Non-pigmented ciliary epithelial cell (primary cell): ENCODE measurements at places on chromosomes 16 and 17.

GRCh38 chr16:4358831-4359561 is 7.9 kb upstream of the PAM16 start:
- no peak for DNase-seq

DNA sequence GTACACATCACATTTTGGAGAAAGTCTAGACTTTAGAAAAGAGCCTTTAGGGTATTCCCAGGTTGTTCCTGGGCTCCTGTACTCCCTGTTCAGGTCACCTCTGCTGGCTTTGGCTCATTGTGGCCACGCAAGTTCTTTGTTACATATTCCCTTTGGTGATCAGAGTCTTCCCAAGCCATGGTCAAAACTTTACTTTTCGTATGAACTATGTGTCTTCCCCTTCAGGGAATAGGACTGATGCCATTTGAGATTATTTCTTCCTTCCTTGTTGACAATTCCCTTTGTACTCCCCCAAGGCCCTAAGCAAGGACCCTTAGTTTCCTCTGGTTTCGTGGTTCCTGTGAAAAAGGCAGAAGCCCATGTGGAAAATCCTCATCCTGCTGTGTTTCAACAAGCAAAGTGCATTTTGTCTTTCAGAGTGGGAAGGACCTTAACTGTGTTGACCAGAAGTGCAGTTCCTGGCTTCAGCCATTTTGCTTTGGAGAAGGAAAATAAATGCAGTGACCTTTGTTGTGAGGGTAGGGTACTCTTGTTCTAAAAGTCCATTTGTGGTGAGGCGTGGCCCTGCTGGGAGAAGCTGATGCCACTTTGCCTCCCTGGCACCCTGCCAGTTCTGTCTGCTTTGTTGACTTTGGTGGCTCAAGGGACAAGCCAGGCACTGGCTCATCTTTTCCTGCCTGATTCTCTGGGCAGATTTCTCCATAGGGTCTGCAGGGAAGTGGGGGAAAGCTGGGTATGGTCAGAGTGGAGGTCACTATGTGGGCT is 55.1 kb downstream of the ZNRF1 start:
- DNase-seq = no peak

GRCh38 chr16:85028685-85029407 is 1.3 kb downstream of the KIAA0513 start:
- no peak for DNase-seq

- DNase-seq = no peak
Observed at GRCh38 chr17:28072936-28073533, 30.6 kb downstream of the NLK start.

DNA sequence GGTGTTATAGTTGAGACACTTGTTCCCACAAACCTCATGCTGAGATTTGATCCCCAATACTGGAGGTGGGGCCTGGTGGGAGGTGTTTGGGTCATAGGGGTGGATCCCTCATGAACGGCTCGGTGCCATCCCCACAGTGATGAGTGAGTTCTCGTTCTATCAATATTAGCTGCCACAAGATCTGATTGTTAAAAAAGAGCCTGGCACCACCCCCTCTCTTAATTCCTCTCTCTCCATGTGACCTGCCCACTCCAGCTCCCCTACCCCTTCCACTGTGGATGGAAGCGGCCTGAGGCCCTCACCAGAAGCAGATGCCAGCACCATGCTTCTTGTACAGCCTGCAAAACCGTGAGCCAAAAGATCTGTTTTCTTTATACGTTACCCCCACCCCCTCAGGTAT is 31.2 kb downstream of the TRIM16 start:
- no peak for DNase-seq

- no peak for DNase-seq
Observed at GRCh38 chr16:54136276-54136625, 150.3 kb downstream of the IRX3 start.

- DNase-seq = no peak
Observed at GRCh38 chr17:61223725-61224124, 175.9 kb upstream of the TBX2 start.

DNA sequence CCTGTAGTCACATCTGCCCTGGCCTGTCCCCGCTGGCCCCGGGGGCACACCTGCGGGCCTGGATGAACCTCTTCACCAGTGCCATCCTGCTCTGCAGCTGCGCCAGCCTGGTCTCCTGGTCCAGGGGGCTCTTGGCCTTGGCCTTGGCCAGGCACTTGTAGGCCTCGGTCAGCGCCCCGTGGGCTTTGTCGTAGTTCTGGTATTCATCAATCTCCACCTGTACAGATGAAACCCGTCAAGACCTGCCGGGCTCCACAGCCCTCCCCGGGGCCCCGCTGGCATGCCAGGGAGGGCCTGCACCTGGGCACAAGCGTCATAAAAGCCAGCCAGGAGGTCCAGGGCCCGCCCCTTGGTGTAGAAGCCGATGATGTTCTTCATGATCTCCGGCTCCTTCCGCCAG is 13.6 kb upstream of the TMEM204 start:
- no peak for DNase-seq

DNA sequence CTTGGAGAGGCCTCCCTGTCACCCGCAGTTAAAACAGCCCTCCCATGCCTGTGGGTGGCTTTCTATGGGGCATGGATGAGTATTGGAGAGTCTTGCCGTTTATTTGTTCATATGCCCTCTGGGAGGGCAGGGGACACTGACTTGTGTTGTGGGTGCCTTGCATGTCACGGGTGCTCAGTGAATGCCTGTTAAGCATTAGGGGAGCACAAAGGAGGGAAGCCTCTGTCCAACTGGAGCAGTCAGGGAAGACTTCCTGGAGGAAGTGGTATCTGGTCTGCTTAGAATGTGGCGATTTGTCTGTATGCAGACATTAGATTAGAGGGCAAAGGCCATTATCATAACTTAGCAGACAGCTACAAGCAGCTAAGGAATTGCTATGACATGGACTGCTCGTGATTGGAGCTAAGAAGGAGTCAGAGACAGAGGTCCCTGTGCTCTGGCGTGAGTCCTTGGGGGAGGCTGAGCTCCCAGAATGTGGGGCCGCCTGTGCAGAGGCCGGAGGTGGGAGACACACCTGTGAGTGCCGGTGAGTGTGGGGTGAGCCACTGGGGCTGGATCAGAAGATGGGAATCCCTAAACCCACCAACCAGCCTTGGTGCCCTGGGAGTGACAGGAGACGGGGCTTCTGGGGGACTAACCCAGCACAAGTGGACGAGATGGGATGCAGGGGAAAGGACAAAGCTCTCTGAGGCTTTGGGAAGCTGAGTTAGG is 286.1 kb downstream of the SEC14L1 start:
- DNase-seq = no peak

DNA sequence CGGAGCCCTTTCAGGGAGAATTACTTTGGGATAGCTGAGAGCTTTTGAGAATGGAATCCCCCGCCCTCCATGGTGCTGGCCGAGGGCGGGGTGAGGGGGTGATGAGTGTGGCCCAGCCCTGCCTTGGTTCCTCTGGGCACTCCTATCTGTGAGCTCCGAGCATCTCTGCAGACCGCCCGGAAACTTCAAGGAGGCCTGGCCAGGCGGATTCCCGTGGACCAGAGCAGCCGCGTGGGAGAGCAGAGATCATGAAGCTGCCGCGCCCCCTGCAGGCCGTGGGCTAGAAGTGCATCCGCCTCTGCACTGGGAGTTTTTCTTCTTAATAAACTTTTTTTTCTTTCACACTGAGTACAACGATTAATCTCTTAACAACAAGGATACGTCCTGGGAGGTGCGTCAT is 392.9 kb upstream of the EEF2KMT start:
- no peak for DNase-seq

DNA sequence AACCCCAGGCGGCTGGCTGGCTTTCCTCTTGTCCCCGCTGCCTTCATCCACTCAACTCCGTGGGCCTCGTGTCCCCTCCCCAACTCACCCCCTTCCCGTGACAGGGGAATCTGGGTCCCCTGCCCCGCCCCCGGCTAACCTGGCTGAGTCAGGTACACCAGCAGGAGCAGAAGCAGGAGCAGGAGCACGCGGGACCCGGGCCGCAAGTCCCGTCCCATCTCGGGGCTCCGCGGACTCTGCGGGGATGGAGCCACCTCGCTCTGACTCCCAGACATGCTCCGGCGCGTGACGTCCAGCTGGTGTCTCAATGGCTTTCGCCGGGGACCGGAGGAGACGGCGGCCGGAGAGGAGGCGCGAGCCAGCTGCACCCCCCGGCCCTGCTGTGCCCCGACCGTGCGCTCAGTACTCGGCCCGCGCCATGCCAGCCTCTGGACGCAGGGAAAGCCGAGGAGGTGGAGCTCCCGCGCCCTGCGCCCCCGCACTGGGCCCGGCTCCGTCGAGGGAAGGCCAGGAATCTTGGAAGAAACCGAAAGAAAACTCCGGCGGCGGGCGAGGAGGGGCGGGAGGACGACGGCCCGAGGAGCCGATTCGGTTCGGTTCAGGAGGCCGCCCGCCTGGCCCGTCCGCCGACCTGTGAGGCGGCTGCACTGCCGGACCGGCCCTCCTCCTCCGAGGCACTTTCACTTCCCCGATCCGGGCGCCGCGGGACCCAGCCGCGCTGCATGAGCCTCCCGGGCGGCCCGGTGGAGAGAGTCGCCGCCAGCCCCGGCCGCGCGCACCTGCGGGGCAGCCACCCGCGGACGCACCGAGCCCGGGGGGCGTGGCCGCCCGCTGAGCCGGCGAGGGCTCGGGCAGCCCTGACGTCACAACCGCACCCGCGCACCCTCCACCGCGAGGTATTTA is at the start of the genes CXCL16 and ZMYND15:
Gene CXCL16, minus strand, starts transcription at position 807 of the 903 bp plus-strand sequence. Its CDS starts 589 bp downstream, at position 218.
Gene ZMYND15, plus strand, starts transcription at position 712 of the 903 bp plus-strand sequence. CDS start 716 bp downstream, outside the sequence.
- DNase-seq = no peak

- no peak for DNase-seq
Observed at GRCh38 chr17:67546578-67547527, 169.8 kb downstream of the PITPNC1 start.

- DNase-seq = no peak
Observed at GRCh38 chr16:49781401-49781800, 74.5 kb downstream of the ZNF423 start.

GRCh38 chr16:29237971-29238370 is 168.5 kb downstream of the NPIPB11 start:
- DNase-seq = no peak

GRCh38 chr17:2266865-2267228 is 36.7 kb downstream of the SMG6 start:
- no peak for DNase-seq

DNA sequence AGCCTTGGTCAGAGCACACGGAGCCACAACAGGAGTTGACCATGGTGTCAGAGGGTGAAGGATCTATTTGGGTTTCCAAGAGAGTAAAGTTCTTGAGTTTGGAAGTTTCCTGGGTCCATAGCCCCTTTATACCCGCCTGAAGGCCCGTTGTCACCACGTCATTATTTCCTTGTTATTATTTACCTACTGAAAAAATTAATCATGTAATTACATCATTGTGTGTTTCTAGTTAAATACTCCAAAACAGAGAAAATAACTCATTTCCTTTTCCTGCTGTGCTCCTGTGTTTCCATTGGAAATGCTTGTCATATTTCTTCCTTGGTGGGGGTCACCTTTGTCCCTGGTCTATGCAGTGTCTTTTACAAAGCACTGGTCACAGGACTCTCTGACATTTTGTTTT is at the start of gene KRTAP4-8:
Gene KRTAP4-8, minus strand, starts transcription at position 101 of the 400 bp plus-strand sequence. Its CDS starts 58 bp downstream, at position 43.
- DNase-seq = no peak

DNA sequence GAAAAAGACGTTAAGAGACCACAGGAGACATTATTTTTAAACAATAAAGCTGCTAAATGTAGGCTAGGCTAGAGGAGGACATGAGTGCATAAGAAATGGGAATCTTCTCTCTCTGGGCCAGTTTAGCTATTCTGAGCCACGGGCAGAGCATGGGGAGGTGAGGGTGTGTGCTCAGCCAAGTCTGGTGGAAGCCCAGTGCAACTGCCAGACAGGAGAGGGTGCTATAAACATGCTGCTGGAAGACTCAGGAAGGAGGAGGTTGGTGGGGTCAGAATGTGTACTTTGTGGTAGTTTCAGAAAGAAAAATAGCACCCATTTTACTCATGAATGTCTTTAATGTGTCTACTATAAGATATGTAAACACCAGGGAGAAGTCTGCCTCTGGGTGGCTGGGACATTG is 5.9 kb upstream of the SDK2 start:
- DNase-seq = no peak

DNA sequence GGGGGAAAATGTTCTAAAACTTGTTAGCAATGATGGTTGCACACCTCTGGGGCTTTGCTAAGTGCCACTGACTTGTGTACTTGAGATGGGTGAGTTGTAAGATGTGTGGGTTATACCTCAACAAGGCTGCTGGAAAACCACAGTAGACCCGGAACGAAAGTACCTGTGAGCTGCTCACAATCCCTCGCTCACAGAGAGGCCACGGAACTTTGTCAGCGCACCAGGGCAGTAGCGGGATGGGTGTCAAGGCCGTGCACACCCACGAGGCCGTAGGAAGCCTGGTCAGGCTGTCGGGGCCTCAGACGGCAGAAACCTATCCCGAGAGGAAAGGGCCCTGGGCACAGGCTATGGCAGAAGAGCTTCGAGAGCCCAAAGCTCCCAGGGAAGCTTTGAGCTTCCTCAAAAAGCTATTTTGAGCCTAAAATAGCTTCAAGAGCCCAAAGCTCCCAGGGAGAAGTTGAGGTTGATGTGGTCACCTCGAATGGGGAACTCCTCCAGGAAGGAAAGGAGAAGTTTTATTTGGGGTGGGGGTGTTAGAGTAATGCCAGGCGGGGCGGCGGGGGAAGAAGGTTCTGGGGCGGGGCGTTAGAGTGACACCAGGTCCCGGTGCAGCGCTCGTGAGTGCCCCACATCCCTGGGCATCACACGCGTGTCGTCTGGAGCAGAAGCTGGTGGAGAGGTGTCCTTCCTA is 19.0 kb downstream of the CBFA2T3 start:
- DNase-seq = no peak

DNA sequence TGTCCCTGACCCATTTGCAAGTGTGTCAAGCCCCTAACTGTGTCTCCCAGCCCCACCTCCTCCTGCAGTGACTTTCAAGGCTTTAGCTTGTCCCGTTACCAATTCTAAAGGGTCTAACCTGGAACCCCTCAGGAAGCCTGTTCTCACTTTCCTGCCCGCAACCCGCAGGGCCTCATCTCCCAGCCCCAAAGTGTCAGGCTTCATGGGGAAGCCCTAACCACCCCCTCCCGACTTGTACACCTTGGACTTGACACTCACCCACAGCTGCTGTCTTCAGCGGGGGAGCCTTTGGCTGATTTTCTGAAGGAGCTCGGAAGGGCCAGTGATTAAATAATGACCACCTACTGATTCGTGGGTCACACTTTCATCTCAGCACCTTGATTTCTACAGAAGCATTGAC is 33.1 kb downstream of the NLRC5 start:
- DNase-seq = no peak

DNA sequence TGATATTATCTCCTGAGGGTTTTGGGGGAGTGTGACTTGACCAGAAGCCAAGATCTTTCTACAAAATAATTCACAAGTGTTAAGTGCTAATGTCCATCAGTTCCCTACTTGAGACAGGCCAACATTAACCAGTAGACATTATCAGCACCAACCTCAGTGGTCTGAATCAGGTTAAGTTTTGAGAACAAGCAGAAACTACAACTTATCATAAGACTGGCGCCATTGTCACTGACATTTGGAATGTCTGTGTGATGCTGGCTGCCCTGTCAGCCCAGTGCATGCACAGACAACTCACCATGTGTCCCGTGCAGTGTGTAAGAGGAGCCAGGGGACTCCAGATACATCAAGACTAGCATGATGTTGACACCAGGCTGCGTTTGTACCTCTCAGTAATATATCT is 76.8 kb downstream of the CCDC182 start:
- no peak for DNase-seq

GRCh38 chr17:45273551-45273957 is 11.7 kb upstream of the SPATA32 start:
- no peak for DNase-seq

GRCh38 chr16:86727131-86727530 is 148.8 kb downstream of the FOXL1 start:
- DNase-seq = no peak

- DNase-seq = no peak
Observed at GRCh38 chr17:43599046-43599395, 52.9 kb upstream of the ETV4 start.
